Left renal cortex interstitium (tissue), 4 donors: ENCODE measurements at places on chromosomes 16 and 17. TPM values are rescaled to one million over a fixed set of nuclear protein-coding genes. Genes with fewer than 3 reads are reported as not detected.

The GDPD1 gene
- polyA plus RNA-seq, result 10.0 TPM

The VAT1L gene
- polyA plus RNA-seq, result 4.5 TPM

The HOXB6 gene
- polyA plus RNA-seq, result 67.8 TPM

The MARF1 gene
- 69.9 TPM for polyA plus RNA-seq

The NRN1L gene
- polyA plus RNA-seq, result 0.68 TPM

The CLEC10A gene
- 1.2 TPM for polyA plus RNA-seq

The CDK5R1 gene
- 5.7 TPM for polyA plus RNA-seq

The ATP1B2 gene
- 20.6 TPM for polyA plus RNA-seq

DNA sequence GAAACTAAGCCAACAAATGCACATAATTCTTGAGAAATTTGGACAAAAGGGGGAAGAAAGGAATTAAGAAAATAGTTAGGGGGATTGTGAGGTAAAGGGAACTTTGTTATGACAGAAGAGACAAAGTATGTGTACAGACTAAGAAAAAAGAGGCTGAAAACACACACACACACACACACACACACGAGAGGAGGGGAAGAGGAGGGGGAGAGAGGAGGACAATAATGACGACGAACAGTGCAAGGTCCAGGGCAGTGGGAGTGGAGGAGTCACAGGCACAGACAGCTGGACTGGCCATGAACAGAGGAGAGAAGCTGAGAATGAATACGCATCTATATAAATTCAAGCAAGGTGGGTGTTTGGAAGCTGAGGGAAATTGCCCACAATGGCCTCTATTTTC is 44.6 kb downstream of the MARVELD3 start:
- no peak for DNase-seq

DNA sequence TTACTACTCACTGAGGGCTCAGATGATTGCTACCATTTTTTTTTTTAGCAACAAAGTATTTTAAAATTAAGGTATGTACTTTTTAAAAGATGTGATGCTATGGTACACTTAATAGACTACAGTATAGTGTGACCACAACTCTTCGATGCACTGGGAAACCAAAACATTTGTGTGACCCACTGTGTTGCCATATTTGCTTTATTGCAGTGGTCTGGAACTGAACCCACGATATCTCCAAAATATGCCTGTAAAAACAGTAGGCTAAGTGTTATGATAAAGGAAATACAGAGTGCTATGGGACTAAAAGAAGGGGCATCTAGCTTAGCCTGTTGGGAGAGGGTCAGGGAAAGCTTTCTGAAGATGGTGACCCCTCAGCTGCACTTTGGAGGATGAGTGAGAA is 41.6 kb upstream of the HNF1B start:
- no peak for DNase-seq

GRCh38 chr17:10033959-10034358 is 128.9 kb upstream of the RCVRN start:
- no peak for DNase-seq

- DNase-seq, result no peak
Measured at GRCh38 chr17:61279476-61280145, 120.0 kb upstream of the TBX2 start.

DNA sequence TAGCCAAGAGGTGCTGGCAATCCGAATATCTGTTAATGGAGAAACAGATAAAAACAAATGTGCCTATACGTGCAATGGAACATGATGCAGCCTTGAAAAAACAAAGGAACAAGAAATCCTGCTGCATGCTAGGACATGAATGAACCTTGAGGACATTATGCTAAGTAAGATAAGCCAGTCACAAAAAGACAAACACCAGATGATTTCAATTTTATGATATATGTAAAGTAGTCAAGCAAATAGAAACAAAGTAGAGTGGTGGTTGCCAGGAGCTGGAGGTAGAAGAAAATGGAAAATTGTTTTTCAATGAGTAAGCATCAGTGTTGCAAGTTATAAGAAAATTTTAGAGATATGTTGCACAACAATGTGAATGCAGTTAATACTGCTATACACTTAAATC is 409.7 kb upstream of the CDH8 start:
- DNase-seq, result no peak

DNA sequence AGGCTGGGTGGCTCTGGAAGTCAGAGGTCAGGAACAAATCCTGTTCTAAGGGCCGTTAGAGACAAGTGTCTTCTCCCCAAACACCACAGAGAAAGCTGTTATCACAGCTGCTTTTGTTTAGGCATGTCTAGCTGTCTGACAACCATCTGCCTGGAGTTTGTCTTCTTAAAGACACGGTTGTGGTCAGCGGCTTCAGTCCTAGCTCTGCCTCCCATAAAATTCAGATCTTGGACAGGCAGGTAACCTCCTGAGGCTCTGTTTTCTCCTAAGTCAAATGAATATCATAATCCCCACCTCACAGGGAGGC is 2.3 kb upstream of the ITGA3 start:
- no peak for DNase-seq

DNA sequence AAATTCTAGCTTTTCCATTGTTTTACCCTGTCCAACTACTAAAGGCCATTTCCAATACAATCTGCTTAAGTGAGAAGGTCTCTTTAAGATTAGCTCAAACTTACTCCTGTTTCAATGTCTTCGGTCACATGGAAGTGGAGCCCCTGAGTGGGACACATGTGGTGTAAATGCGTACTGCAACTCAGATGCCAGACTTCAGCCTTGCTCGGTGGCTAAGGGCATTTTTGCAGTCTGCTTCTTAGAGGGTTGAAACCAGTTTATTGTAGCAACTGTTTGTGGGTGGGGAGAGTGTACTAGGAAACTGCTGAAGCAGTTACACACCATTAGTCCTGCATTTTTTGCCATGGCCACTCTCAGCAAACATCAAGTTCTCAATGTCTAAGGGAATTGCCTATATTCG is 140.6 kb downstream of the PARN start:
- peak; percentile 59 for DNase-seq

GRCh38 chr16:2904100-2904921 is 7.4 kb upstream of the FLYWCH1 start:
- DNase-seq, result peak; percentile 76

- DNase-seq, result no peak
Measured at GRCh38 chr17:49459401-49459984, 35.6 kb upstream of the NGFR start.

DNA sequence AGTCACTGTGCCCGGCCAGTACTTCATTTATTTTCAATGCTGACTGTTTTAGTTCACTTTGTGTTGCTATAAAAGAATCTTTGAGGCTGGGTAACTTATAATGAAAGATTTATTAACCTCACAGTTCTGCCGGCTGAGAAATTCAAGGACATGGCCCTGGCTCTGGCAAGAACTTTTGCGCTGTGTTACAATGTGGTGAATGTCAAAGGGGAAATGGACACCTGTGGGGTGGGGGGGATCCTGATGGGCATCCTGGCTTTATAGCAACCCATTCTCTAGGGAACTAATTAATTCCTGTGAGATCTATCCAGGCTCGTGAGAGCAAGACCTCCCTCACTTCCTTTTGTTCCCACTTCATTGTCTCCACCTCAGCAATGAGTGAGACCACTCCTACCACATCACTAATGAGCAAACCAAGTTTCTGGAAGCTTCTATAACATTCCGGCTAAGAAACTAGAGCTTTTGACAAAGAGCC is 17.1 kb upstream of the CDH3 start:
- DNase-seq, result no peak

DNA sequence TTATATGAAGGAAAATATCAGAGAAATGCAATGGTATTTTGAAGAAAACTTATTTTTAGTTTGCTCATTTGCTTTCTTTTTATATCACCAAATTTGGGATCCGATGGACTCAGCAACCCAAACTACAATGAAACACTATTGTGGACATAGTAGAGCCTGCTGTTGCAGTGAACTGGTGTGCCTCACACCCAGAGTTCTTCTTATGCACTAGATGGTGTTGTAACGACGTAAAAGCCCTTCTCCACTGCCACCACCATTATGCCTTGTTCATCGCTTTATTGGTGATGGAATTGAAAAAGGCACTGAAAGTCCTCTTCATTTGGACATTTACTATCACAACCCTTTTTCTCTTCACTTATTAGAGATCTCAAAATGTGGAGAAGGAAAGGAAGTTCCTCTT is 381.3 kb downstream of the CDH8 start:
- no peak for DNase-seq
